ENCODE measurements at places on chromosomes 3 and 15.

DNA sequence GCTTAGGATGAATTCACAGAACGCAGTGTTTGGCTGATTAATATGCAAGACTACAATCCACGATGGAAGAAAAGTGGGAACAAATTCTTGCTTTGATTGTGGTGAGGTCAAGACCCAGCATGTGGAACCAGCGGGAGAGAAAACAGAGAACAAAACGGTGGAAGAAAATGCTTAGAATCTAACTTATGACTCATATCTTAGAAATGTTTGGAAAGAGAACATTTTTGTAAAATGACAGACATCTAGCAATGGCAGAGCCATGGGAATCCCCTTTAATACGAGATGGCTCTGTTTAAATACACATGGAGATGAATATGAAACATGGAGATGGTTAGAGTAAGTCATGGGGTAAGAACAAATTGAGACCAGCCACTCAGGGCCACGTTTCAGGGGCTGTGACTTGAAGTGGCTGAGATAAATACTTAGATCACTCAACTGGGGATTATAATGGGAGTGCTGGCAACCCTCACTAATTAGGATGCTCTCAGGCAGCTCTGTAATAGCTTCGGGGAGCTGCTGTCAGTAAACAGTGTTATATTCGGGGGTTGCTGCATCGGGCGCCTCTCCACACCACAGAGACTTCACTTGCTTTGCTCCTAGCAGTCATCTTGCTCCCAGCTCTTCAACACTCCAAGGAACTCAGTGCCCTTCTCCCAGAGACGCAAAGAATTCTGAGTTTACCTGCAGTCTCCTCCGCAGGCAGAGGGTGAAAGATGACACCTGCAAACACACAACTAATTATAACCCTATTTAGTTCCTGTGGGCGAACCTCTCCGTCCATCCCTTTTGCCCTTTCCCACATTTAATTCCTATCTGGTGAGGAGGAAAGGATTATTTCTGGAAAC, 68.0 kb upstream of the ONECUT1 start:
- DNase-seq, result no peak

GRCh38 chr3:152664766-152665165, 170.2 kb upstream of the P2RY1 start:
- DNase-seq, result no peak

DNA sequence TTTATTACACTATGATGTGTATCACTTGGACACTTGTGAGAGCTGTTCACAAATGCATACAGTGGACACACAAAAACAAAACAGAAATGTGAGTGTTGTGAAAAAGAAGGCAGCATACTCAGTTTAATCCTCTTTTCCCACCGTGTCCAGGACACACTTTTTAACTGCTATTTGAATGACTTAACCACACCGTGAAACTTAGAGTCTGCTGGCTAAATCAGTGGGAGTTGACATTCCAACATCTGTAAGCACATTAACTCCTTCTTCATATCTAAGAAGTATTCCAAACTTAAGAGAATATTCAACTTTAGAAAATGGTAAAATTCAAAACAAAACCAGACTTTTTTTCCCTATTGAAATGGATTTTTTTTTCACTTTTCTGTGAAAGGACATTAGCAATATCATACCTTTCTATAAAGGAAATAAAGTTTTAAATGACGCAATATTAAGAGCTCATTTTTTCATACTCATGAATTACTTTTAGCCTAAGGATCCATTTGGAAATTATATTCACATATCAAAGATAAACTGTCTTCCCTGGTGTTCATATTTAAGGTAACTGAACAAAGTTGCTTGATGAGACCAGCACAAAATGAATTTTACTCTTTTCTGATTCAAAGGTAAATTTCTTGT, 316.6 kb downstream of the RBMS3 start:
- no peak for DNase-seq

GRCh38 chr3:59341459-59341858, 291.6 kb upstream of the CFAP20DC start:
- no peak for DNase-seq

DNA sequence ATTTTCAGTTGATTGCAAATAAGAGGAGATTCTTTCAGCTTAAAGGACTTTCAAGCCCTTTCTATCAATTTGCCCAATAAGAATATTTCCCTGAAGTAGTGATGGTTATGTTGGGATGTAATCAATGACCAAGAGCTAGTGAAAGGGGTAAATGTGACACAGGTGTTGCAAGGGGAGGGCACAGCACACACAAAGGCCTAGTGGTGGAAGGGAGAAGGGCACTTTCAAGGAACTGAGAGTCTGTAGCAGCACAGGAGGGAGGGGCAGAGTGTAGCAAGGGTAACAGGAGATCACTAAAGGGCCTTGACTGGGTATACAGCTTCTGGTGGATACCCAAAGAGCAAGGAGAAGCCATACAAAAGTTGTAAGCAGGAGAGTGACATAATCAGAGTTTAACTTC, 217.8 kb upstream of the ARHGEF26 start:
- DNase-seq, result no peak

All from activated CD4-positive, alpha-beta T cell treated with anti-CD3 and anti-CD28 coated beads, Interleukin-2, amount 50 U/mL, for 24 hours (primary cell).